GM23338 (cell line): ENCODE measurements at places on chromosomes 16 and 17. TPM values are rescaled to one million over a fixed set of nuclear protein-coding genes. Genes with fewer than 3 reads are reported as not detected.

GRCh38 chr17:48393283-48393682 is 36.7 kb downstream of the SKAP1 start:
- DNase-seq, result no peak

- no peak for DNase-seq
These were observed 7.3 kb upstream of the LHX1 start for GRCh38 chr17:36929851-36930582.

- DNase-seq, result no peak
These were observed 31.4 kb upstream of the PMFBP1 start for GRCh38 chr16:72203401-72203800.

DNA sequence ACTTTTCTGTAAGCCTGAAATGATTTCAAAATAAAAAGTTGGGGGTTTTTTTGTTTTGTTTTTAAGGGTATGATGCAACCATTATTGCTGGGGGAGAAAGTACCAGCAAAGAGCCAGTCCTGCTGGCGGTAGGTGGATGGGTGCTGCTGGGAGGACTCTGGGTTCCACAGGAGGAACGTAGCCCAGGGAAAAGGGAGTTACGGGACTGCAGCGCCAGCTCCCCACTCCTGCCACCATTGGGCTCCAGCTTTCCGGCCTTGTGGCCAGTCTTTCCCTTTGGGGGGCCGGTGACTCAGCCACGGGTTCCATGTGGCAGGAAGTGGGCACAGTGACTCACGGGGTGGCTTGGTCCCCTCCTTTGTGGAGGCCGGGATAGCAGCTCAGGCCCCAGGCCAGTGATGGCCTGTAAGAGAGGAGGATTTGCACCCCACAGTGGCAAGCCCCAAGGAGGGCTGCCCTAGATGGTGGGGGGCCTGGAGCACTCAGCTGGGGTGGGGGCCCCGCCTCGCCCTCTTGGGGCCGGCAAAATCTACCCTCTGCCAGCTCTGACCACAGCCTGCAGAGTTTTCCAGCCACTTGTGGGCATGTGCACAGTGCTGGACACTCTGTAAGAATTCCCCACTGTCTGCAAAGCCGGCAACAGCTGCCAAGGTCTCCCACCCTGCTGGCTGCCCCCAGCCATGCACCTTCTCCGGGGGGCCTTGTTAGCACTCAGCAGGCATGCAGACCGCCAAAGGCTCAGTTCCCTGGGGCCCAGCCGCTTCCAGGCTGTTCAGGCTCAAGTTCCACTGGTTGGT is 30.4 kb downstream of the SOCS3 start:
- no peak for DNase-seq

DNA sequence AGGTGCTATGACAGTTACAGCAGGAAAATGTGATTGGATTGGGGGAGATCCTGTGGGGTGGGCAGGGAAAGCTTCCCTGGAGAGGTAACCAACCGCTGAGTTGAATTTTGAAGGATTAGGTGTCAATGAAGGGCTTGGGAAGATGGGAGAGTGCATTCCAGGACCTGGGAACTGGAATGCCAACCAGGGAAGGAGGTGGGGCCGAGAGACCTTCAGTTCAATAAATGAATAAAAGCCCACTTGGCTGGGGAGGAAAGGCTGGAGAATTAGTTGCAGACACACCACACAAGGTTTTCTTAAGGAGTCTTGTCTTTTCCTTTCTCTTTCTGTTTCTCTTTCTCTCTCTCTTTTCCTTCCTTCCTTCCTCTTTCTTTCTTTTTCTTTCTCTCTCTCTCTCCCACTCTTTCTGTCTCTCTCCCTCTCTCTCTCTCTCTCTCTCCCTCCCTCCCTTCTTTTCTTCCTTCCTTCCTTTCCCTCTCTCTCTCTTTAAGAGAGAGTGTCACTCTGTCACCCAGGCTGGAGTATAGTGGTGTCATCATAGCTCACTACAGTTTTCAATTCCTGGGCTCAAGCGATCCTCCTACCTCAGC is 3.3 kb downstream of the USP43 start:
- peak; percentile 78 for DNase-seq

GRCh38 chr16:54437921-54438320 is 151.3 kb upstream of the IRX3 start:
- DNase-seq, result no peak

DNA sequence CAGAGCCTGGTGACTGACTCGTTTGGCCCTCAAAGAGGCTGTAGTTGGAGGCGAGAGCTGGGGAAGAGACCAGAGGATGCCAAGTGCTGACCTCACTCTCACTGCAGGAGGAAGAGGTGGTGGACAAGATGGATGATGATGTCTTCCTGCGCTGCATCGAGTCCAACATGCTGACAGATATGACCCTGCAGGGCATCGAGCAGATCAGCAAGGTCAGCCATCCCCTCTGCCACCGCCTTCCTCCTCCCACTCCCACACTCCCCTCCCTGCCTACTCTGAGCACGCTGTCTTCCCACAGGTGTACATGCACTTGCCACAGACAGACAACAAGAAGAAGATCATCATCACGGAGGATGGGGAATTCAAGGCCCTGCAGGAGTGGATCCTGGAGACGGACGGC is 26.9 kb downstream of the POLR2A start:
- no peak for DNase-seq

- no peak for DNase-seq
These were observed 220.8 kb upstream of the MON1B start for GRCh38 chr16:76970087-76970744.

- no peak for DNase-seq
These were observed 43.4 kb upstream of the SLC38A10 start for GRCh38 chr17:81338274-81339190.

- no peak for DNase-seq
These were observed 3.8 kb downstream of the SLC12A4 start for GRCh38 chr16:67964477-67965131.

DNA sequence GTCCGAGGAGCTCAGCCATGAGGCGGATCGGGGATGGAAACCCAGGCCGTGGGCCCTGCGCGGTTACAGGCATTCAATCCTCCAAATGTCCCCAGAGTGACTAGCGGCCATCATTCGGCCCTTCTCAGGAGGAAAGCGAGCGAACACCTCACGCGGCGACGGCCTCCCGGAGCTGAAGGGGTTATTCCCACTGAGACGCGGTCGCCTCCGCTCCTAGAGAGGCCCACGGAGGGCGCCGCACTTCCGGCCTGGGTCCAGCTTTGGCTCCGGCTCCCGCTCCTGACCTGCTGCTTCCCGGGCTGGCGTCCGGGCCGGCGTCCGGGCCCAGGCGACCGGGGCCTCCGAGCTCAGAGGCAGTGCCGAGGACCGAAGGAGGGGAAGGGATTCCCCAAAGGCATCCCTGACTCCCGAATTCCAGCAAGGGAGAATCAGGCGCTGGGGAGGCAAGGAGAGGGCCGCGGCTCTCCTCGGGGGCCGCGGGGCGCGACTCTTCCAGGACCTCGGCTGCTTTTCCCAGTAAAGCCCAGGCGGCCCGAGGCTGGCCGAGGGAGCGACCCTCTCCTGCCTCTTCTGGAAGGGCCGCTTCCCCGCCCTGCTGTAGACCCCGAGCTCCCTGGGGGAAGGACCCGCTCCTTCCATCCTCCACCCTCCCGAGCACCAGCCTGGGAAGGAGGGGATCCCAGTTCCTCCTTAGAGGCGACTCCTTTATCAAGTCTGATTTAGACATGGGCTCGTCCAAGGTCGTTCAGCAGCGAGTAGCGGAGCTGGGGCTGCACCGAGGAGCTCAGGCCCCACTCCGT is 18.6 kb upstream of the ZNF629 start:
- peak; percentile 89 for DNase-seq

DNA sequence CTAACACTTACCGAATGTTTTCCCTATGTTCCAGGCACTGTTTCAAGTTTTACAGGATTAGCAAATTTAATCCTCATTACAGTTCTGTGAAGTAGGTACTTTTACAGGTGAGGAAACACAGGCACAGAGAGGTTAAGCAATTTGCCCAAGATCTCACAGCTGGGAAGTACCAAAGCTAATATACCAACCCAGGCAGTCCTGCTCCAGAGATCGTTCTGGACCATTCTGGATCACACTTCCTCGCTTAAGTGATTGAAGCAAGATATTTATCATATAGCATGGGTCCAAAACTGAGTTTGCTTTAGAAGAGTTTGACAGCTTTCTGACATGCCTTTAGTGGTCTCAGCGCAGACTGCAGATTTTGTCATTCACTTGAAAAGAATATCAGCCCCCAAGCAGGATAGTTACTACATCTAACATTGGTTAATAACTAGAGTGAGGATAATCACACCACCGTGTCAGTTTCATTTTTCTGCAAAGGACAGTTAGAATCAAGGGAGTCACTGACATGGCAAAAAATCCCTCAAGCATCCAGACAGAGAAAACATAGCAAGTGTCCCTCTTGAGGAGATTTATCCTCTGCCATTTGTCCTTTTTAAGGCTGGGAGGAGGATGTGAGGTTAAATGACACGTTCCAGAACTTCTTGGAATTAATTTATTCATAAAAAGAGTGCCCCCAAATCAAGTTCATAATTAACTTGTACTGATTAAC is 5.1 kb downstream of the HS3ST3B1 start:
- no peak for DNase-seq

ACSM5 gene
- total RNA-seq, result not detected in 2 replicates

WNT3 gene
- 2.7 and 3.6 TPM in 2 replicates for total RNA-seq

RGS11 gene
- 0.58 and 1.8 TPM in 2 replicates for total RNA-seq
